T follicular helper cell (primary cell): ENCODE measurements at places on chromosomes 1 and 21.

DNA sequence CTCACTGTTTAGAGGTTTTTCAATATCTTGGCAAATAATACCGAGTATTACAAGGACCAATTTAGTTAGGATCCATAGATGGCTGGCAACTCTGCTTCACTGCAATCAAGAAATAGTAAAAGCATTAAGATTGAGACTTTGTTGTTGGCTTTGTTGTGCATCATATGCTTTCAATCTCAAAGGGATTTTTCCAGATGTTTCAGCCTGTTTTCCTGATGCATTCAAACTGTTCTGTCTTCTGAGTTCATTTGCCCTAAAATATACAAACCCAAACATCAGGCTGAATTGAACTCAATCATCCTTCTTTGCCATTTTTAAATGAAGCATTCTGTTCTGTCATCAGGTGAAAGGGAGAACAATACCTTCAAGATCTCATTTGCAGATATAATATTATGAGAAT, 248.7 kb downstream of the TTLL7 start:
- no peak for DNase-seq

- DNase-seq: no peak
Observed at GRCh38 chr1:13714851-13715250, 14.9 kb downstream of the PRDM2 start.

GRCh38 chr1:93352376-93352775, 6.7 kb downstream of the DR1 start:
- DNase-seq: no peak

GRCh38 chr1:119713749-119714456, 2.2 kb downstream of the PHGDH start:
- DNase-seq: no peak

GRCh38 chr1:161404051-161404597, 36.4 kb upstream of the CFAP126 start:
- DNase-seq: no peak
